Panc1 (cell line): ENCODE measurements at places on chromosomes 7 and 10.

DNA sequence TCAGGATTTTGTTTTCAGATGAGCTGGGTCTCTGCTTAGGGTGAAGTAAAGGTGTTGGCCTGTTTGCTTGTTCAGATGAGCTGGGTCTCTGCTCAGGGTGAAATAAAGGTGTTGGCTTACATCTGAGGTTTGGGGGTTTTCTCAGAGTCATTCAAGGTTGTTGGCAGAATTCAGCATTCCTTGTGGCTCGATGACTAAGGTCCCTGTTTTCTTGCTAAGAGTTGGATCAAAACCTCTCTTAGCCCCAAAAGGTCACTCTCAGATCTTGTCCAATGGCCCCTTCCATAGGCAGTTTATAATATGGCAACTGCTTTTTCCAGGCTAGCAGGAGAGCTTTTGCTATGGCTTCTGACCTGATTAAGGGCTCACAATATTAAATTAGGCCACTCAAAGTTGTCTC, 106.6 kb downstream of the ADAM22 start:
- H3K27ac ChIP-seq: no peak overlapping the region
- DNase-seq: no peak
- no peak overlapping the region for H3K4me3 ChIP-seq
- no peaks in the 10 kb centered on the region for H3K27me3 ChIP-seq
- H3K36me3 ChIP-seq: no peaks in the 10 kb centered on the region

- H3K27ac ChIP-seq: no peak overlapping the region
- no peaks in the 10 kb centered on the region for H3K36me3 ChIP-seq
- DNase-seq: no peak
- H3K4me1 ChIP-seq: no peaks in the 10 kb centered on the region
- 0 out of 2 replicates have a peak, but pooled peaks cover 2% of the 10 kb centered on the region for H3K27me3 ChIP-seq
These were observed 133.1 kb downstream of the SORCS3 start for GRCh38 chr10:104774234-104774633.

DNA sequence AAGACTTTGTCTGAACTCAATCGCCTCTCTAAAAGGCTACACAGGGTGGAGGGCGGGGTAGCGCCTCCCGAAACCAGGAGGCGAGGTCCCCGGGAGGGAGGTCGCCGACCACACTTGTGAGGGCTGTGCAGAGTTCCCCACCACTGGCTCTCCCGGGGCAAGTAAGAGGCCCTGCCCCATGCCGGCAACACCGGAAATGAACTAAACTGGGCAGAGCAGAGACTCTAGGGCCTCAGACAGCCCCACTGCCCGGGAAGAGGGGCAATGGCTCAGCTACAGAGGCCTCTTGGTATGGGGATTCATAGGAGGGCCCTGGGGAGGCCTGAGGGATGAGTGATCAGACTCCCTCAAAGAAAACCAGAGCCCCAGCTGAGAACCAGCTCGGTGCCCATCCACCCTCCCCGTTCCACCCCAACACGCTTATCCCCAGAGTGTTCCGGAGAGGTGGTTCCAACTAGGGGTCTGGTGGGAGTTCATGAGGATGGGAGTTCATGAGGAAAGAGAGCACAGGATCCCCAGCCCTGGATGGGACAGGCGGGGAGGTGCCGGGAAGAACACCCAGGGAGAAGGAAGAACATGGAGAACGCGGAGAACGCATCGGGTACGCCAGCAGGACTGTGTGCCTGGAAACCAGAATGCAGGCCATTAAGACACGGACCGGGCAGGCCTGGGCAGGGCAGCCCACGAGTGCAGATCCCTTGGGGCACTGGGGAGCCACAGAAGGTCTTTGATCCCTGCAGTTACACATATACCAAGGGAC, 89.4 kb upstream of the MYL10 start:
- no peak overlapping the region for H3K4me3 ChIP-seq
- H3K27me3 ChIP-seq: no peaks in the 10 kb centered on the region
- DNase-seq: no peak
- H3K36me3 ChIP-seq: no peaks in the 10 kb centered on the region

- H3K27ac ChIP-seq: peak overlapping the region; percentile 83
- H3K4me1 ChIP-seq: peaks cover 74% of the 10 kb centered on the region
These were observed 3.9 kb downstream of the LFNG start for GRCh38 chr7:2523461-2523936.

DNA sequence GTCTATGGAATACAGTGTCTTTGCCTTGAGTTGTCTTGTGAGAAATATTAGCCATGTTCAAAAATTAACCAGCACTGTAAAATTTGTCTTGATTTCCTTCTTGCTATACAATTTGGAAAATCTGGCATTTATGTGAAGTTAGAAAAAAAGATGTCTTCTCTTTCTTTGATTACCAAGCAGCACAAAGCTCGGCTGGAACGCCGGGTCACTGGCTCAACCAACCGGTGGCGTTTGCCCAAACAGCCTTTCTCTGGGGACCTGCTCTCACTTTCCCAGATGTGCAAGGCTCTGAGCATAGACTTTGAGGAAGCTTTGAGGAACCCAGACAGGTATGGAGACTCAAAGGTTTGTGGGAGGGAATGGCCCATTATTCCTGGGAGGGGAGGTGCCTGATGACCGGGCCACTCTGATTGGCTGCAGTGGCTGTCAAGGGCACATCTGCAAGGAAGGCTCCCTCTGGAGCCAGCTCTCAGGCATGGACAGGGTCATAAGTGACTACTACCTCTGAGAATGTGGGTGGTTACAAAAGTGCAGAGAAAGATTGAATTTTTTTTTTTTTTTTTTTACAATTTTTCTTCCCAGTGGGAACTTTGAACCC, 5.6 kb downstream of the BTBD16 start:
- no peaks in the 10 kb centered on the region for H3K36me3 ChIP-seq
- H3K27ac ChIP-seq: no peak overlapping the region
- peaks cover 8% of the 10 kb centered on the region for H3K4me1 ChIP-seq
- H3K4me3 ChIP-seq: no peak overlapping the region

- H3K4me3 ChIP-seq: no peak overlapping the region; the same call in 1 of the 2 replicates
- peaks cover 63% of the 10 kb centered on the region for H3K4me1 ChIP-seq
- no peaks in the 10 kb centered on the region for H3K27me3 ChIP-seq
- no peaks in the 10 kb centered on the region for H3K36me3 ChIP-seq
- peak overlapping the region; percentile 92 for H3K27ac ChIP-seq
These were observed 2.8 kb upstream of the DEPP1 start for GRCh38 chr10:44981172-44982113.
